ENCODE measurements at places on chromosomes 3 and 15. TPM values are rescaled to one million over a fixed set of nuclear protein-coding genes. Genes with fewer than 3 reads are reported as not detected.

RTP3 gene
- total RNA-seq: not detected

MSL2 gene
- total RNA-seq: 40.7 TPM

ADGRG7 gene
- not detected for total RNA-seq

SLC12A6 gene
- 26.9 TPM for total RNA-seq

UROC1 gene
- total RNA-seq: not detected

CPLX3 gene
- total RNA-seq: not detected

PLXNB1 gene
- 23.5 TPM for total RNA-seq

CLDN1 gene
- 15.1 TPM for total RNA-seq

EPHB3 gene
- total RNA-seq: 30.1 TPM

VILL gene
- 9.8 TPM for total RNA-seq

IGDCC3 gene
- 0.82 TPM for total RNA-seq

QTRT2 gene
- total RNA-seq: 31.2 TPM

- no peak for DNase-seq
Measured at GRCh38 chr15:32675466-32675865, 34.0 kb downstream of the SCG5 start.

- no peak for DNase-seq
Measured at GRCh38 chr3:167502401-167502800, 28.6 kb upstream of the SERPINI2 start.

GRCh38 chr15:59444980-59445545 lies 7.1 kb downstream of the FAM81A start:
- no peak for DNase-seq

DNA sequence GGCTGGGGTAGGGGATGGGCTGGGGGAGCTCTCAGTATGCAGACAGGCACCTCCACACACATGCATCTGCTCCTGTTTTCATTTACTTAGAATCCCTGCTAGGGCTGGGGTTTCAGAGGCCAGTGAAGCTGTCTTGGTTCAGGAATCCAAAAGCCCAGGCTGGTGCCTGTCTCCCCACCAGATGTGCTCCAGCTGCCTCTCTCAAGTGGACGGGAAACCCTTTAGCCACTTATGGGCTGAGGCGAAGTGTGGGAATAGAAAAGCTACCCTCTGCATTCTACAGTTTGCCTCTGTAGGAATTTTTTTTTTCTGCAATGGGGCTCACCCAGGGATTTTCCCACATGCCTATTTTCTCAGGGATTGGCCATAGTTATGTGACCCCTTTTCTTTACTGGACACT lies 72.5 kb downstream of the ATP2B2 start:
- no peak for DNase-seq

- peak; percentile 36 for DNase-seq
Measured at GRCh38 chr15:40436116-40436891, 4.4 kb upstream of the BAHD1 start.

- DNase-seq: no peak
Measured at GRCh38 chr3:126245811-126246727, 65.7 kb upstream of the ALDH1L1 start.

GRCh38 chr3:32176989-32177701 lies 61.3 kb upstream of the CMTM8 start:
- DNase-seq: no peak

- DNase-seq: no peak
Measured at GRCh38 chr3:52393959-52394670, 50.8 kb downstream of the SEMA3G start.

DNA sequence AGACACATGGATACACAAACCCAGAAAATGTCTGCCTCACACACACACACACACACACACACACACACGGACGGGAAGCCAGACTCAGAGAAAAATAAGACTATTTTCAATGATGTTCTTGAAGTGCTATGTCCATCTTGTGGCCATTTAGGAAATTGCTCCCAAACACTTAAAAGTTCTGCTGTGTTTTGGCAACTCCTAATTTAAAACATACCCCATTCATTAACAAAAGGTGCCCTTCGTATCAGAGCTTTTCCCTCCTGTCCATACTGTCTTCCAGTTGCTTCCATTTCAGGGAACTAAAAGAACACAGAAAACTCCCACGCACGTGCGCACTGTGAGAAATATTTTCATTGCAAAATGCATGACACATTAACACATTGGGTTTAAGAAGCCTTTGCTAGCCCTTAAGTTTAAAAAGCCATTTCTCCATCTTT lies 44.6 kb downstream of the SLC12A1 start:
- no peak for DNase-seq

- DNase-seq: no peak
Measured at GRCh38 chr3:130392266-130392665, 46.8 kb downstream of the COL6A5 start.

GRCh38 chr3:42096796-42097565 lies 5.8 kb downstream of the TRAK1 start:
- no peak for DNase-seq

DNA sequence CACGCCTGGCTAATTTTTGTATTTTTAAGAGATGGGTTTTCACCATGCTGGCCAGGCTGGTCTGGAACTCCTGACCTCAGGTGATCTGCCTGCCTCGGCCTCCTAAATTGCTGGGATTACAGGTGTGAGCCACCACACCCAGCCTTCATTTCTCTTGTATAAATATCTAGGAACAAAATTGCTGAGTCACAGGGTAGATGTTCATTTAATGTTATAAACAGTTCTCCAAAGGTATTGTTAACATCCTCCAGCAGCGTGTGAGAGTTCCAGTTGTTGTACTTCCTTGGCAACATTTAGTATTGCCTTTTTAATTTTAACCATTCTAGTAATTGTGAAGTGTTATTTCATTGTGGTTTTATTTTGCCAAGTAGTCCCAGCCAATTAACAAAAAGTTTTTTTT lies 23.6 kb upstream of the MTMR14 start:
- DNase-seq: no peak

GRCh38 chr3:112097378-112097777 lies 11.2 kb downstream of the C3orf52 start:
- DNase-seq: no peak

DNA sequence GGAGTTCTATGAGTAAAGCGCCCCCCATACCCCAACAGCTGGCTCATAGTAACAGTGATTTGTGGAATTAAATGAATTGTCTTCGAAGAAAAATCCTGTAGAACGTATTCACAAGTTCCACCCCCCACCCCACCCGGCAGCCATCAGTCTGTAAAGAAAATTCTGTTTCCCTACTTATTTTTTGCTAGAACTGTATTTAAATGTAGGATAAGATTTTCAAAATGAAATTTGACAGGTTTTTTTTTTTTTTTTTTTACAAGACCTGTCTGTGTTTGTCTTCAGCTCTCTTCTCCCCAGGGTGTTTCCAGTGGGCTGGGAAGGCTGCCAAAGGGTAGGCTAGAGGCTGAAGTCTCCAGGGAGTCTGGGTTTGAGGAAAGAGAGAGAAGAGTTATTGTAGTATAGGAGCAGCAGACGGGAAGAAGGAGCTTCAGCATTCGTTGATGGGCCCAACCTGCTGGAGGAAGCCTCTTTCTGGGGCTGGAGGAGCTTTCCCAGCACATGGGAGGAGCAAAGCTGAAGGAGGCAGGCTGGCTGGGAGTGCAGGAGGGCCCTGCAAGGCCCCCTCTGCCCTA lies 130.6 kb upstream of the SEMA6D start:
- DNase-seq: no peak

DNA sequence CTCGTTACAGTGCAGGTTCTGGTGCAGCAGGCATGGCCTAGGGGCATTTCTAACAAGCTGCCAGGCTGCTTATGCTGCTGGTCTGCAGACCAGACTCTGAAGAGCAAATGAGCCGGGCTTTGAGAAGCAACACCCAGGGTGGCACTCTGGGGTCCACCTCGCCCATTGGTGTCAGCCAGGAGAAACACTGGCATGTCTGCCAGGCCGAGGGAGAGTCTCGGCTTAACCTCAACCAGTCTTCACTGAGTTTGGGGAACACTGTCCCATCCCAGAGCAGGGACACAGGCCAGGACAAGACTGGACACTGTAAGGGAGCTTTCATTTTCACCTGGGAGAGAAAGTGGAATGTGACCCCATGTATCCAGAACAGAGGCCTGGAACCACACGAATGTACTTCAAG lies 93.4 kb downstream of the TOP2B start:
- no peak for DNase-seq

GRCh38 chr15:89375093-89376005 lies 40.7 kb upstream of the POLG start:
- no peak for DNase-seq

DNA sequence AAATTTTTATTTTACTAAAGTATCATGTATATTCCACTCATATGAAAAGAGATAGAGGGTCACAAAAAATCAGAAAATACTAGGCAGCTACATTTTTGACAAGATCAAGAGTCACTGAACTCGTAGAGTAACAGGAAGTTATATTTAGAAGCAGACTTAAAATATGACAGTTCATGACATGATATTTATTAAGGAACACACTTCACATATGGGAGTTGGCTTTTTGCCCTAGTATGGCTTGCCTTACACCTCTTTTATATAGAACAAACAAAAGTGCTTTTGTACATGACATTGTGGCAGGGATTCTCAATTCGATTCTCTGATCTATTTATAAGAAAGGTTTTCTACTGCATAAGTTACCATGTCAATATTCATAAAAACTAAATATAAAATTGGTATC lies 80.1 kb upstream of the GBE1 start:
- no peak for DNase-seq

DNA sequence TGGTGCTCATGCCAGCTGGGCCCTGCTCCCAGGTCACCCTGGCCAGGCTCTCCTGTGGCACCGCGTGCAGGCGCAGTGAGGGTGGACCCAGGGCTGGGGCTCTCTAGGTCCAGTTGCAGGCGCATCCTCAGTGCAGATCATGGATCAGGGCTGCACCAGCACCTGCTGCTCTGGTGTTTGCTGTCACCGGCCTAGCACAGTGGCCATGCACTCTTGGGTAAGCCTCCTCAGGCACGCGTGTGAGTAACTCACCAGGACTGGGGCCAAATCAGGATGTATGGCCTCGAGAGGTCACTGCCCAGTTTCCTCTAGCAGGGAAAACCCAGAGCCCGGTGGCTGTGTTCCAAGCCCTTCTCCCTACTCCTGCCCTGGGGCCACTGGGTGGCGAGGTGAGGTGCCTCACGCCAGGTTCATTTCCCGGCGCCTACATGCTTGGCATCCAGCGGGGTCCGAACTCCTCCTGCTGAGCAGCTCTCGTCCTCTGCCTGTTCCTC lies 45.5 kb upstream of the SLC41A3 start:
- peak; percentile 21 for DNase-seq

DNA sequence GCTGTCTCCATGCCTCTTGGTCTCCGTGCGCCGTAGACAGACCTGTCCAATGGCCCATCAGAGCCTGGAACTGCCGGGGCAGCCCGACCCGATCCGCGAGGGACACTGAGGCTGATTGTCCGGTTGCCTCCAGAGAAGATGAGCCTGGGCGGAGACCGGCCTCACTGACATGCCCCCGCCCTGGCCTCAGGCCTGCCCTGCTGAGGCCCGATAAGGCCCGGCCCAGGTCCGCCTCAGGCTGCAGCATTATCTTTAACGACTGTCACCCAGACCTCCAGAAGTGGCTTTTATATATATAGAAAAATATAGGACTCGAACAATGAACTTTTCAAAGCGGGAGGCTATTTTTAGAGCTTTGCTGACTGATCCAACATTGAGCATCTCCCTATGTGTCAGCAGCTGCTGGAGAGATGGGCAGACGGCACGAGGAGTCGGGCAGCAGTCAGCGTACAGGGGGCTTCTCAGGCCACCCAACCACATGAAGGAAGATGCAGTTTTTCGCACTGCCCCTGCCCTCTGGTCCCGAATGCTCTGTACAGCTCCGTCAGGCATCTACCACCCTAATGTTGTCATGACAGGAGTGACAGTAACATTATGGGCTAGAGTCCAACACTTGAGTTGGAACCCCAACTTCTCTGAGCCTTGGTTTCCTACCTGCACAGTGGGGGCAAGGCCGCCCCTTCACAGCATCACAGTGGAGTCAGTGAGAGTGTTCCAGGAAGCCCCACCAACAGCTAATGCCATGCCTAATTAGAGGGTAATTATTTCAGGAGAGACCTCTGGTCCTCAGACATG lies 112.0 kb upstream of the RPL32 start:
- DNase-seq: no peak

DNA sequence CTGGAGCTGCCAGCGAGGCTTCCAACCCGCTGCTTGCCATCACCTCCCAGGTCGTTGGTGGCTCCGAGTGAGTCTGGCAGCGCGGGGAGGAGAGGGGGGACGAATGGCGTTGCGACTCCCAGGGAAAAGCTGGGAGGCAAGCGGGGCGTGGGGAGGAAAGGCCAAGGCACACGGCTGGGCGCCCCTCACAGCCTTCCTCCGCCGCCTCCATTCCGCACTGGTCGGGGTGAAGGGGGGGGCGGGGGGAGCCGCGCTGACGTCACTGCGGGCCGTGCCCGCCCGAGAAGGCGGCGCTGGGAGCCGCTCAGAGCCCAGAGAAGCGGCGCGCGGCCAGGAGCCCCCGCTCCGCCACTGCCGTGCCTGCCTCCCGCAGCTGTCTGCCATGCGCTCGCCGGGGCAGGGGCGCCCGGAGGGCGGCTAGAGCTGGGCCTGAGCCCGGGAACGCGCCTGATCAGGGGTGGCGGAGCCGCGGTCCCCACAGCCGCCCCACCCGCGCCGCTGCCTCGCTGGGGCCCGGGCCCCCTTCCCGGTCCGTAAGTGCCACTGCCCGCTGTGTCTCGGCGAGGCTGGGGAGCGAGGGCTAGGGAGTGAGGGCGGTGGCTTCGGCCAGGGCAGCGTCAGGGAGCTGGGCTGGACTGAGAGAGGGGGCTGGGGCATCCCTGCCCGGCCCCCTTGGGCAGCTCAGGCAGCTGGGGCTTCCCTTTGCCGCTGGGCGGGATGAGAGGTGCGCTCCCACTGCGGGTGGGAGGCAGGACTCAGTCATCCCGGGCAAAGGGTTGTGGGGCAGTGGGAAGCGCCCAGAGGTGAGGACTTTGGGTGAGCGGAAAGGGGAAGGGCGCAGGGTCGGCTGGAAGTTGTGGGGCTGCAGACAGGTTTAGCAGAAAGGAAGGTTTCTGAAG lies 27.8 kb upstream of the POLG start:
- no peak for DNase-seq

DNA sequence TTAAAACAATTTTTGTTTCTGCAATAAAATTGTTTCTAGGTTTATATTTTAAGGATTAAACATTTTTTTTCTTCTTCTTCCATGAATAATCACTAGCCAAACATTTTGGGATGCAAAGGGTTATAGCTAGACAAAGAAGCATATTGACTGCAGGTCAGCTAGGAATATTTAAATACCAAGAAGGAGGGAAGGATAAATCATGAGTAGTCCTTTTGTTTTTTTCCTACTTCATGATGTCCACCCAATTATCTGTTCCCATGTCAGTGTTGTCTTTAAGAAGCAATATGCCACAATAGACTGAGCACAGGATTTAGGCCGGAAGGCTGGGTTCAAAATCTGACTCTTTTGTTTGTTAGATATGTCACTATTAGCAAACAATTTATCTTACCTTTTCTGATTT lies 82.1 kb downstream of the VPS8 start:
- no peak for DNase-seq

DNA sequence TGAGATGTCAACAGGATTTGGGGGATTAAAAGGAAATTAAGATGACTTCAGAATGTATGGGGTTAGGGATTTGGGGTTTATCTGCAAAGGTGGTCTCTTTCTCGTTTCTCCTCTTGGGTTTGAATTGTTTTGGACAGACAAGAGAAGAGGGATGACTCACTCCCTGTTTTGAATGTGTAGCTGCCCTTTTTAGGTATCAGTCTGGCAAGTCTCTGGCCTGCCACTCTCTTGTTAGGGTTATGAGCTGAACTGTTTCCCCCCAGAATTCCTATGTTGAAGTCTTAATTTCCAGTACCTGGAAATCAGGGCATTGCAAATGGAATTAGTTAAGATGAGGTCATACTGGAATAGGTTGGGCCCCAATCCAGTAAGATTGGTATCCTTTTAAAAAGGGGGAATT lies 291.7 kb downstream of the MEX3B start:
- DNase-seq: no peak

- no peak for DNase-seq
Measured at GRCh38 chr3:27533261-27533607, 49.0 kb upstream of the SLC4A7 start.
